ENCODE measurements at places on chromosomes 13 and 19.

GRCh38 chr19:11373166-11373884 lies 1.1 kb upstream of the SWSAP1 start:
- peak; percentile 74 for DNase-seq

- DNase-seq: peak; percentile 75
Observed at GRCh38 chr19:38020311-38020710, 113.3 kb downstream of the SIPA1L3 start.

- no peak for DNase-seq
Observed at GRCh38 chr13:83733293-83733692, 149.0 kb downstream of the SLITRK1 start.

DNA sequence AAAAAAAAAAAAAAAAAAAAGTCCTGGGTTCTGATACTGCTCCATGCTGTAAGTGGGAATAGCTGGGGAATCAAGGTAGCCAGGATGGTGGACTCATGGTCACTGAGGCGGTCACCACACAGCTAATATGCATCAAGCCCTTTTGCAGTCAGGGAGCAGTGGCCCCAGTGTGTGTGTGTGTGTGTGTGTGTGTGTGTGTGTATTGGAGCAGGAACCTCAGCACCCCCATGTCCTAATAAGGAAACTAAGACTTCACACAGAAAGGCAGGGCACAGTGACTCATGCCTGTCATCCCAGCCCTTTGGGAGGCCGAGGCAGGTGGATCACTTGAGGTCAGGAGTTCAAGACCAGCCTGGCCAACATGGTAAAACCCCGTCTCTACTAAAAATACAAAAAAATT lies 12.0 kb downstream of the B3GNT3 start:
- no peak for DNase-seq

DNA sequence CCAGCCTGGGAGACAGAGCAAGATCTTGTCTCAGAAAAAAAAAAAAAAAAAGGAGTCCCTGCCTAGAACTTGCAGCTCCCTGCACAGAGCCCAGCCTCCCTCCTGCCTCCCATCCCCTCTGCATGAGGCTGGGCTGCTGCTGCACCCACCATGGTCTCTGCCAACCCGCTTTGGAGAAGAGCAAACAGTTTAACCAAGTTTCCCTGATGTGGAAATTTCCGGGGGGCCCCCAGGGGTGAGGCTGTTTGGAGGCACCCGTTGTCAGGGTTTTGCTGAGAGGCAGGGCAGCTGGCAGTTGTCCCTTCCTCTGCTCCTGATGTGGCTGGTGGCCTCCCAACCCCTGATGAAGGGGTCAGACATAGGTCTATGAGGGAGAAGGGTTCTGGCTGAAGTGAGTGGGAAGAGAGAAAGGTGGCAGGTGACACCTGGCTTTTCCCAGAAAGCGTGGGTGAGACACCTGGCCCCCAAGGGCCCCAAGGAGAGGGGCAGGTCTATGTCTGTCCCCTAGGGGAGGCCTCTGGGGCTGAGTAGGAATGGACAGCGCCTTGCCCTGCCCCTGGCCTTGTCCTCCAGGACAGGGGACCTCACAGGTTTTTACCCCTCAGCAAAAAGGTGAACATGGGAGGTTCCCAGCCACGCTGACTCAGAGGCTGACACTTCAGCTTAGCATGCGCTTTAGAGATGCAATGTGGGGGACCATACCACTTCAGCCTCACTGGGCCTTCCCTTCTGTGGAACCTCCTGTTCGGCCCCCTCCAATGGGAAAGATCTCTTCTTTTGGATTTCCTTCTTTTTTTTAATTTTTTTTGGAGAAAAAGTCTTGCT lies 5.5 kb downstream of the LRP3 start:
- no peak for DNase-seq

DNA sequence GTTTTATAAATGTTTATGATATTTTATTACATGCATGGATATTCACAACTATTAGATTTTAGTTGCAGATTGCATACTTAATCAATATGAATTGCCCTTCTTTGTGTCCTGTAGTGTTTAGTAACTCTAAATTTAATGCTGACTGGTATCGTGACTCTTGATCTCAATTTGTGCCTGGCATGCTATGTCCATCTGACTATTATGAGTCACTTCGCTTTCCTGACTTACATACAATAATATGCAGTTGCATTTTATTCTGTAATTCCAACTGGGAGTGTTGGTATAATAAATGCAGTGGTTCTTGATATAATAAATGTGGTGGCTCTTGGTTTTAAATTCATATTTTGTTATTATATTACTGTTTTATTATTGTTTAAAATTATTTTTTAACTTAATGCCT lies 277.5 kb downstream of the LIG4 start:
- no peak for DNase-seq

DNA sequence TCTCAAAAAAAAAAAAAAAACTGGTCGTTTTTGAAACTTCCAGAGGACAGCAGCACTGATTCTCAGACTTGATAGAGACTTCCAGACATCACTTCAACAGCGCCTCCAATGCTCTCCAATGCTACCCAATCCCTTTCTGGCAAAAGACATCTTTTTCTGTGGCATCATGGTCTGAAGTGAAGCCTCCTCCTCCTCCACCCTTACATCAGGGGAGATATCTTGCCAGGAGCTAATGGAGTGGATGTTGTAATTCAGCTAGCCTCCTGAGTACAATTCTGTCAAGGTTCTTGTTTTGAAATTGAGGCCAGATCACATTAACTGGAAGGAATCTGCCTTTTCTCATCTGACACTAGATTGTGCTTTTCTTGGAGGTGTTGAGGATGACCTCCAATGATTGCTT lies 24.2 kb downstream of the FXYD5 start:
- no peak for DNase-seq

DNA sequence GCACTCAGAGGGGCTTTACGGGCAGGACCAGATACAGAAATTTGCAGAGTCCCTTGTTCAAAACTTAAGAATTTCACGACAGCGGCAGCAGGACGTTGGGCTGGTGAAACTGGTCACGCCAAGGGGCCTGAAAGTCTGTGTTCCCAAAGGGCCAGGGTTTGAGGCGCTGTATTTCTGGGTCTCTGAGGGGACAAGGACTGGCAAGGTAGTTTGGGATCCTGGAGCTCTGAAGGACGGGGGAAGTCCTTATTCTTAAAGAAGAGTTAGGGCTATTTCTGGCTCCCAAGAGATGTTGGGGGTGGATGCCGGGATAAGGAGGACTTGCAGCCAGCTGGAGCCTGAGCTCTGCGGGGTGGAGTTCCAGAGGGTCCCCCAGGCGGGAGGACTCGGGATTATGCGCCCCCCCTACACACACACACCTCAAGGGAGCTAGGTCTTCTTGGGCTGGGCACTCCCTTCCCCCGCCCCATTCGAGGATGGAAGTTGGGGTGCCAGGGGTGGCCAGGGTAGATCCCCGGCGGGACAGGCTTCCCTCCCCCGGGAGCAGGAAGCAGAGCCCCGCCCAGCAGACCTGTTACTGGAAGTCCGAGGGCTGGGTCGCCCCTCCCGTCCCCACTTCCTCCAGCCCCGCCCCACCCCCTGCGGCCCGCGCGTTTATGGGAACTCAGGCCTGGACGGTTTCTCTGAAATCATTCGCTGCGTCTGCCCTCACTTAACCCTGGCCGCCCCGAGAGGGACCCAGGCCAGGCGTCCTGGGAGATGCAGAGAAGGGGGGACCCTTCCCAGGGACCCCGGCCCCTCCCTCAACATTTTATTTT lies 5.6 kb downstream of the BCL3 start:
- peak; percentile 86 for DNase-seq

DNA sequence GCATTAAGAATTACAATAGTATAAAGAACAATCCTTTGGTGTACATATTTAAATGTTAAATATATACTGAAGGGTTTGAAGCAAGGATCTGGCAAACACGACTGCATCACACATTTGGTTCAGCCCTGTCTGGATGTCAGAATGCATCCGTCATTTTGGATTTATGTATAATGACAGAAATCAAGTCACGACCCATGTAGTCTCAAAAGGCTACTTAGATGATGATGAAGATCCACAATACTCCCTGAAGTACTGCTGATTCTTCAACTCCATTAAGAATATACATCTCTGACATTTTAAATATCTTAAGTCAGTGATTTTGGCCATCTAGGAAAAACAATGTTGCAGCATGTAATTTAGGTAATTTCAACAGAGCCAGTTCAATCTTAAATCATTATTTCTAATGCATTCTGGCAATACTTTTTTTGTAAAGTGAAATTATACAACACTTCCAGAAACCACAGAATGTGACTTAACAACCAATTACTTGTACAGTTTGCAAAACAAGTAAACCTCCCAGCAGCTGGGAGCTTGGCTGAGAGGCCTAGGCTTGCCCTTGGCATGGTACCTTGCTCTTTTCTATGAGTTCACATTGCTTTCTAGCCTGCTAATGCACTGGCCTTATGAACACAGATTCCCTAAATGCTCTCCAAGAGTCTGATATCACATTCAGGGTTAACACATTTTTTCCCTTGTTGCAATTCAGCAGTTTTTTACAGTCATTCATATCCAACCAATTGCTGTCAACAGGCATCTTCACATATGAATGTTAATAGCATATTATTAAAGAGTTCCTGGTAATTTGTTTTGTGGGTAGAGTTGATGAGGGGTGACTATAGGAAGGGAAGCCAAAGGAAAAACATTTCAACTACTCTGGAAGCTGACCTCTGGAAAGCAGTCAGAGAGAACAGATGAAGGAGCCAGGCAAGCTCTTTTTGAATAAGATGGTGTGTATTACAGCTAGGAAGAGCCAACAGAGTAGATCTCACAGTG lies 175.2 kb downstream of the ENOX1 start:
- DNase-seq: no peak

- DNase-seq: peak; percentile 92
Observed at GRCh38 chr19:32223595-32224370, 121.6 kb upstream of the ZNF507 start.

DNA sequence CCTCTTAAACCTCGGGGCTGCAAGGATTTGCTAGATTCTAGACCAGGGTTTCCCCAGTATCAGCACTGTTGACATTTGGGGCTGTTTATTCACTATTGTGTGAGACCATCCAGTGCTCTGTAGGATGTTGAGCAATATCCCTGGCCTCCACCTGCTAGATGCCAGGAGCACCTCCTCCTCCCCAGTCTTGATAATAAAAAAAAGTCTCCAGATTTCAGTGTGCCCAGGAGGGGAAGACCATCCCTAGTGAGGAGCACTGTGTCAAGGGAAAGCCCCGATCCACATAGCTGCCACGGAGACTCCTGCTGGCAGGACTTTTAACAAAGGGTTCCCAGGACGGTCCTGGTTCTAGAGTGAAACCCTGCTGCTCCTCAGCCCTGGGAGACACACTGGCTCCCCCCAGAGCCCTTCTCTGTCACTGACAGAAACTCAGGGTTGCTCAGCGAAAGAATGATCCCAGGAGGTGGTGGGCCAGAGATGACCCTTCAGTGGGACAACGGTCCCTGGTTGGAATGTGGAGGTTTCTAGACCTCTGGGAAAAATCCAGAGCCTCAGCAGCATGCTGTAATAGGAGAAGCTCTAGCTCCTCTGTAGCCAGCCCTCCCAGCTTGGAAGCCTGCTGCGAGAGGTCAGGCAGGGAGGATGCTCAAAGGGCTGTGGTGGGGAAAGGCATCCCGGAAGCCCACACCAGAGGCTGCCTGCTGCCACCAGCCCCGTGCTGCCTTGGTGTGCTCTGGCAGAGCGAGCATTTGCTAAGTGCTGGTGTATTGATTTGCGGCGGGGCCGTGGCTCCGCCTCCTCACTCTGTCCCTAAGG lies 20.3 kb downstream of the LYL1 start:
- DNase-seq: peak; percentile 69

GRCh38 chr13:93345024-93345423 lies 118.4 kb downstream of the GPC6 start:
- no peak for DNase-seq

- DNase-seq: no peak
Observed at GRCh38 chr19:1354970-1355567, 28.6 kb upstream of the NDUFS7 start.

GRCh38 chr13:72284791-72285190 lies 417.8 kb upstream of the DACH1 start:
- DNase-seq: no peak

- DNase-seq: no peak
Observed at GRCh38 chr13:72953391-72953965, 105.3 kb upstream of the KLF5 start.

DNA sequence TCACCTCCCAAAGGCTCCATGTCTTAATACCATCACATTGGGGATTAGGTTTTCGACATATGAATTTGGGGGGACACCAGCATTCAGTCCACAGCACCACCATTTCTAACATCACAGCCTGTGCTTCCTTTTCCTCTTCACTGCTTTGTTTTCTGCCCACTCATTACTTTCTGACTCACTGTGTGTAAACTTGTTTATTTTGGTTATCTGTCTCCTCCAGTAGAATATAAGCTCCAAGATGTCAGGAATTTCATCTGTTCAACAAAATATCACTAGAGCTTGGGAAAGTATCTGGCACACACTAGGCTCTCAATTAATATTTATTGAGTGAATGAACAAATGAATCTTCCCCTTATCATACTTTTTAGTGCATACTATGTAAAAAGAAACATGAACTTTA lies 152.0 kb downstream of the NUFIP1 start:
- DNase-seq: no peak

GRCh38 chr19:54803410-54803809 lies at the start of gene KIR2DL4:
Gene KIR2DL4 (plus strand): TSS chr19:54803610. CDS start chr19:54803652, 42 bp downstream.
- no peak for DNase-seq

DNA sequence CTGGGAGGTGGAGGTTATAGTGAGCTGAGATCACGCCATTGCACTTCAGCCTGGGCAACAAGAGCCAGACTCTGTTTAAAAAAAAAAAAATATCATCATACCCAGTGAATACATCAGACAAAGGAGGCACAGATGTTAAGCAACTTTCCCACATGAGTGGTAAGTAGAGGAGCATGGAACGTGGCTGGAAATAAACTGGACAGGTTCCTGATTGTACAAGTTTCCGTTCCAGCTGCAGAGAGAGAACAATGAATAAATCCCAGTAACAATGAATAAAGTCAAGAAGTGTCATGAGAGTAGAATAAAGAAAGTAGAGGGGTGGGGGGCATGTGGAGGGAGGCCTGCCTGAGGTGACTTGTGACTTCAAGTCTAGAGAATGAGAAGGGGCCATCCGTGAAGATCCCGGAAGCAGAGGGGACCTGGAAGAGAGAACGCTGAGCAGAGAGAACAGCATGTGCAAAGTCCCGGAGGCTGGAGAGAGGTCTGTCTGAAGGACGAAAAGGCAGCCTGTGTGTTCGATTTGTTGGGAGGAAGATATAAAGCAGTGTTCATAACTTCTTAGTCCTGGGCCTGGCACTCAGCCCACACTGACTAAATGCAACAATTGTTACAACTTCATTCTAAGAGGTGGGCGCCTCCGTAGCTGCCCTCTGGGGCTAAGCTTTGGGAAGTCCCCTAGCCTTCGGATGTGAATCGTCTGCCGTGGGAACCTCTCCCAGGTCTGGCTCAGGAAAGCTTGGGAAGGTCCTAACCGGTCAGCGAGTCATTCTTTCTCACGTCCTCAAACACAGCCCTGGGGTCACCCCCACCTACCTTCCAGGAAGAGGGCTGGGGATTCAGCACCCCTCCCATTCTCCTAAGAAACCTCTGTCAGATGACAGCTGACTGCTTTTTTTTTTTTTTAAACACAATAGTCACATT lies 15.3 kb upstream of the ARHGEF18 start:
- no peak for DNase-seq

DNA sequence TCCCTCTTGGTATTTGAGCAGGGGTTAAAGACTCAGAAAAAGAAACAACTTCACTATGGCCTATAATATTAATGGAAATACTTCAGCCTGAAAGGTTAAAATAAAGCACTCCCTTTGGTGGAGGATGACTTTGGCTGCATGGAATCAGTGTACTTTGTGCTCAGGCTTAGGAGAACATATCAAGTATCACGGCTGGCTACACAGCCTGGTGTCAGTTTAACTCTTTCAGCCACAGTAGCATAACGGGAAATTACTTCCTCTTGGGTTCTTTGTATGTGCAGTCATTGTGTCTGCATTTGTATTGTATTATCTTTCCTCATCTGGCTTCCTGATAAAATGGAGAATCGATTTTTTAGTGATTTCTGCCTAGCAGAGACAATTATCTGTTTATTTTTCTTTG lies 239.0 kb downstream of the GGACT start:
- no peak for DNase-seq
